ENCODE measurements at places on chromosomes 6 and 20.

DNA sequence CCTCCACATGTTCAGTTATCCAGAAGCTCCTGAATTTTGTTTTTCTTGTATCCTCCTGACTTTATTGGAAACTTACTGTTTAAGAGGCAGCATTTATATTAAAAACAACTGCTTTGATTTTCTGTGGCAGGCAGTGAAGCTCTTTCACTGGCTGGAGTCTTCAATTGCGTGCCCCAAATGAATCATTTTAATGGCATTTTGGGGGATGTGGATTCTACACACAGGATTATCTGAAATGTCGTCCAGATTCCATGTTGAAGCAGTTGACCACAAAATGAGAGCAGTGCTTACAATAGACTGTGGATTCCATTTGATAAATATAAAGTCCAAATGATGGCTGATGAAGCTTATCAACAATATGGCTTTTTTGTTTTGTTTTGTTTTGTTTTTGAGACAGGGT is 41.0 kb upstream of the HIVEP1 start:
- peak; percentile 3 for DNase-seq

DNA sequence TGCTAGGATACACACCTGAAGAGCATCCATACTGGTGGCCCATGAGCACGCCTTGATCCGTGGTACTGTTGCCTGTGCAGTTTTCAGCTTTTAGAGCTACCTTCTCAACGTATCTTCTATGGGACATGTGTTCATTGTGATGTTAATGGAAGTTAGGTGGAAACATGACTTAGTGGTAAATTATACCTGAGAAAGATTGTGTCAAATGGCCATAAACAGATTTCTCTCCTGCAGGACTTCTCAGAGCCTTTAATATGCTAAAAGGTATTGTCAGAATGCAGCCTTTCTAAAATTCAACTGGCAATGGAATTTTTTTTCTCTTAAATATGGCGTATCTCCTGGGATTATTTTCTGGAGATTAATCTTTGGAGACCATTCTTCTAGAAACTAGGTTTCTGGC is 148.5 kb downstream of the CDC5L start:
- DNase-seq: no peak

GRCh38 chr20:41293269-41294037 is 24.1 kb downstream of the ZHX3 start:
- DNase-seq: no peak

DNA sequence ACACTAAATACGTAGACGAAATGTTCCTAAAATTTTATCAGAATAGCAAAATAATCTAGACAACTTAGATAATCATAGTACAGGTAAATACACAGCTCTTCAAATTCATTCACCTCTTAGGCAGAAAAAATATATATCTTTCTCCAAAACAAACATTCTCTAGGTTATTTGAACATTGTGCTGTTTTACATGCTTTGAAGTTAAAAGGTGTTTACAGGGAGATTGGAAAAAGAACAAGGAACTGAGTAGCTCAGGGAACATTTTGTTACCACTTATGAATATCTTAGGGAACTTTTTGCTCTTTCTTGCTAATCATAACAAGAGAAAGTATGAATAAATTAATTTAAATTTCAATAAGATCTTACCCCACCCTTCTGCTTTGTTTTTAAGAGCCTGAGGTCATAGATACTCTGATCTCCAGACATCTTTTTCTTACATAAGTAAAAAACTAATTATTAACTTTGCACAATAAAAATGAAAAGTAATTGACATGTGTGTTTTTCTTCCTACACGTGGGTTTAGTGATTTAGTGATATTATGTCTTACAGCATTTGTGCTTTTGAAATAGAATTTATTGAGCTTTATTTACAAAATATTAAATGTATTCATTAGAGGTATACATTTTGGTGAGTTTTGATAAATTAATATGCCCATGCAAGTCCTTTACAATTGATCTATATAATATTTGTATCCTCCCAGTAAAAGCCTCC is 1141.4 kb upstream of the EYS start:
- DNase-seq: no peak

DNA sequence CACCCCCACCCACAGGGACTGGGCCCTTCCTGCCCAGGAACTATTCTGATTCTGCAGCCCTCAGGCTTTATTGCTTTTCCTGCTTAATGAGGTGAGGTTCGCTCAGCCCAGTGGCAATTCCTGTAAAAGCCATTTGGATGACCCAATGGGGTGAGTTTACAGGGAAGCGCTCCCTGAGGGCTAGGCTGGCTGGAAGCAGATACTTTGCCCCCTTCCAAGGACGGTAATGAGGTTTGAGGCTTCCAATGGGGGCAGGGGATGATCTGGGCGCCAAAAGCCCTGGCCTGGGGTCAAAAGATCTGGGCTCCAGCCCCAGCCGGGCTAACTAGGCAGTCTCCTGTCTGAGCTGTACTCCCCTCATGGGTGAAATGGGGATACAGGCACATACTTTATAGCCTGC is 41.8 kb downstream of the RIPOR3 start:
- no peak for DNase-seq

DNA sequence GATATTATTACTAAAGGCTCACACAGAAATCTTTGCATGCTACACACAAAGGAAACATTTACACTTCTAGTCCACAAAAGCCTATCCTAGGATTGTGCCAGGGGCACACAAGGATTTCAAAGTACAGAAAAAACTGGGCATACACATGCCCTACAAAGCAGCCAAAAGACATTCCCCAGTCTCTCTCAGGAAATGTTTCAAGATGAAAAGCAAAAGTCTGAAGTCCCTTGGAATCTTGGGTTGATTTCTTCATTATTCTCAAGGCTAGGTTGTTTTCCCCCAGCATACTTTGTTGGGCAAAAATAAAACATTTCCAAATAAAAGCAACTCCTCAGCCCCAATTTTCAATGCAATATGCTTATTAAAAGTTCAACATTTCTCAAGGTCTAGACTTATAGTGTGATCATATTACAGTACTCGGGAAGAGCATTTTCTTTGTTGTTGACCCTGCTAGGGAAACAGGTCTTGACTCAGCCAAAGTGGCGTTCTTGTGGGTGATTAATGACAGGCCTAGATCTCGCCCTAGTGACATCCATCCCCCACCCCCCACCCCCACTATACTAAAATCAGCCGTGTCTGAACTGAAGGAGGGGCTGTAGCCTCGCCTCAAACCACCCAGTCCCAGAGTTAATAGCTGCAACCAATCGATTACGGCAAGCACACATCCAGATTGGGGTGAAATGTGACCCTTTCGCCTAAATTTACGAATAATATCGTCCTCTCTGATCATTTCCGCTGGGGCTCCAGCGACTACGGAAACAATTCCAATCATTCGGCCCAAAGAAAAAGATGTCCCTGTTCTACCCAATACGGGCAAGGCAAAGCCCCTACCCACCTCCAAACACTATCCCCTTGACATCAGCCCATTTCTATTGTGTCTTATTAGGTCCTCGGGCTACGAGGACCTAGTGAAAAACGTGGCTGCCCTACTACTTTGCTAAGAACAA is 1.4 kb downstream of the AKIRIN2 start:
- DNase-seq: peak; percentile 50

DNA sequence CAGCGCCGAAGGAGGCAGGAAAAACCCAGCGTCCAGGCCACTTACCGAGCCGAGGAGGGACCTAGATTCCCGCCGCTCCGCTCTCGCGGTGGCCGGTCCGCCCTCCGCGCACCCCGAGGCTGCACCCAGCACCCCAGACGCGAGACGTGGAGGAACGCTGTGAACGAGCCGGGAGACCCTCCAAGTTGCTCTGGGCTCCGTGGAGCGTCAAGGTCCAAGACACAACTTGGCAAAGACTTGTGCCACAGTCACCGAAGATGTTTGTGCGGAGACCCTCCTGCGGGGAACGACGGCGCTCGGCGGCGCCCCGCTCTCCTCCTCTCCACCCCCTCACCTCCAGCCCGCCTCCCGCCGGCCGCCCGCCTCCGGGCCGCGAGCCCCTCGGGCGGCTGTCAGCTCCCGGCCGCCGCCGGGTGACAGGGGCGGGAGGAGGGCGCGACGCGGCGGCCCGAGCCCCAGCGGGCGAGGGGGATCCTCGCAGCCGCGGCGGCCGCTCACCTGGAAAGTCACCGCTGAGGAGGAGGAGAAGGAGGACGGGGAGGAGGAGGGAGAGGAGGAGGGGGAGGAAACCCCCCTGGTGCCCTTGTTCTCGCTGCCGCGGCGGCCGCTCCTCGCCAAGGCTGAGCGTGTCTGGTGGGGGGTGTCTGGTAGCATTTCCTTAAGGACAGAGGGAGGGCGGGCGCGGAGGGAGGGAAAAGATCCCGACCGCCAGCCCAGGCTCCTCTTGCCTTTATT is 637 bp upstream of the HIVEP2 start:
- DNase-seq: no peak
